ENCODE measurements at places on chromosomes 4 and X.

DNA sequence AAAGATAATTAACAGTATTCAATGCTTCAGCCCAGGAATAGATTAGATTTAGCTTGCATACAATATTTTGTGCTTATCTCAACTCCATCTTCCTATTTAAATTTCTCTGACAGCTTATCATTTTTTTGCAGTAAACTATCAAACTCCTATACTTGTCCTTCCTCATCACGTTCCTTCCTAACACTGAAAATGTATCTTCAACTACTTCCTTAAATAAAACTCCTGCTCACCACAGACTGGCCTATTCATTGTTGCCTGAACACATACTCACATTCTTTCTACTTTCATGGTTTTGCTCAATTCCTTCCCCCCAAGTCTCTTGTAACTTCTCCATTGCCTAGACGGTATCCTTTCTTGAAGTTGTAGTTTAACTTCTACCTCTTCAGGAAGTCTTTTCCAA lies 28.5 kb upstream of the PTPN13 start:
- DNase-seq: no peak

DNA sequence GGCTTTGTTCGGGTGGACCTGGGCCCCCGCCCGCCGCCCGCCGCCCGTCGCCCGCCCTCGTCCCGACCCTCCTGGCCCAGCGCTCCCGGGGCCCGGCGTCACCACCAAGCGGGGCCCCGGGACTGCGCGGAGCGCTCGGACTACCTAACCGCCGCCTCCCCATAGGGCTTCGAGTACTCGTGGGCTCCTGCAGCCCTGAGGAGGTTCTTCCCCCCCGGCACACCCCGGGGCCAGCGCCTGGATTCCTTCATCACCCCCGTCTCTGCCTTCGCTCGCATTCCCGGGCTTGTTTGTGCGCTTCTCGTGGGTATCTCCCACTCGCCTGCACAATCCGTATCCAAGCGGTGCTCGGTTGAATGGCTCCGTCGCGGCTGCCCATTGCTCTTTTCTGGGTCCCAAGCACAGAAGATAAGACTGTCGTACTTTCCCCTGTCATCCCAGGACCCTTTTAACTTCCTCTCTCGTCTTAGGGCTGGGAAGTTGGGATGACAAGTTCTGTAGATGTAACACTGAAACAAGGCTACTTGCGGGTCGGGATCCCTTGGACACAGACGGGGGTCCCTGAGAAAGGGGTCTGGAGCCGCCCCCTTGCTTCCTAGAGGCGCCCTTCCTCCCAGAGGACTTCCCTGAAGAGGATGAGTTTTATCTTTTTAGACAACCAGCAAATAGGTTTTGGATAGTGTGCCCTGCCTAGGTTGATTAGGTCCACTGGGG lies 565 bp downstream of the MOB1B start:
- DNase-seq: peak; percentile 46

DNA sequence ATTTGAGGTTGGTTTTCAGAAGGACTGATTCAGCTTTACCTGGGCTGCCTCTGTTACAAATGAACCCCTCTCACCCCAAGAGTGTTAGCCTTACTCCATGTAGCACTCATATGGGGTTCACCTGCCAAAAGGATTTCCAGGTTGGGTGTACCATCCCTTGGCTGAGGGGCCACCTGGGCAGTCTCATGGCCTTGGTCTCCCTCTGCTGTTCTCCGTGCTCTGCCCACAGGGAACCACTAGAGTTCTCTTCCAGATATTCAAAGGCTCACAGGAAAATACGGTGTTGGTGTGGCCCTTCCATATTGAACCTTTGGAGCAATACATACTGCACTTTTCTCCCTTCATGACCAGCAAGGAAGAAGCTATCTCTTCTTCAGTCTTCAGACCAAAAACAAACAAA lies 18.0 kb upstream of the PRDM5 start:
- no peak for DNase-seq

GRCh38 chr4:90028460-90028859 lies 98.7 kb upstream of the CCSER1 start:
- no peak for DNase-seq

DNA sequence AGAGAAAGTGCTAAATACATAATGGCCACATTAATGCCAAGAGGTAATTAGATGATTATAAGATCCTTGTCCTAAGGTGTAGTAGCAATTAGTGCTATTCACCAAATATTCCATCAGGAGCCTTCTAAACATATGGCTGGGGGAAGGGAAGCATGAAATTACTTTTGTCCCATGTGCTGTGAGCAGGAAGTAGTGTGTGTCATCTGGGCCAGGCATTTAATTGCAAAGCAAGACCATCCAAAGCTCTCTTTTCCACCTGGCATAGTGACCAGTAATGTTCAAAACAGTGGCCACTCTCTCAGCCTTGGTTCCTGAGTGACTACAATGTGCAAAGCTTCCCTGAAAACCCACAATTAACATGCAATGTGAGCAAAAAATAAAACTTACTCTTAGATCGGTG lies 144.2 kb upstream of the FAM241A start:
- DNase-seq: no peak

DNA sequence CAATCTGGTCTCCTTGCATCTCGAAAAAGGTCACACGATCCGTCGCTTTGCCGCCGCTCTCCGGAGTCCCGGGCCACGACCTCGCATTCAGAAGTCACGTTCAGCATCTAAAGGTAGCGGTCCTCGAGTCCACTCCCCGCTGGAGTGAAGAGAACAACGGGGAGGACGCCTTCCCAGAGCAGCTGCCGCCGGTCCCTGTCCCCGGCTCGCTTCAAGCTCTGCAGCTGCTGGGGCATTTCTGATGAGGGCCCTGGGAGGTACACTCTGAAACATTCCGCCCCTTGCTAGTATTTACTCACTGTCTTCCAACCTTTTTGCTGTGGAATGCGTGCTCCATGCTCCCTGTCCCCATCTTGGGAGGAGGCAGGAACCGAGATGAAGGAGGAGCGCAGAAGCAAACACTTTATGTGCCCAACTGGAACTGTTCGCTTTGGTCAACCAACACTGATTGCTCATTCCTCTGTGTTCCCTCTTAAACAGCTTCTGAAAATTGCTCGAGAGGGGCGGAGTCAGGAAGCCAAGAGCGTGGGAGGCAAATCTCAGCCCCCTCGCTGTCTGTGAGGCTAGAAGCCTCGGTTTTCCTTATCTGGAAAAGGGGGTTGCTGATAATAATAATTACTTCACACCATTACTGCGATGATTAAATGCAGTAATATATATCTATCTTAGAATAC lies 6.4 kb upstream of the VAMP7 start:
- no peak for DNase-seq

Data from suppressor macrophage treated with lipopolysaccharide for 1 hour (primary cell).